Stimulated activated CD4-positive, alpha-beta T cell treated with anti-CD3 and anti-CD28 coated beads, Interleukin-12 subunit alpha, Interleukin-12 subunit beta, amount 100 ng/mL, for 24 hours (primary cell): ENCODE measurements at places on chromosomes 12 and 14.

DNA sequence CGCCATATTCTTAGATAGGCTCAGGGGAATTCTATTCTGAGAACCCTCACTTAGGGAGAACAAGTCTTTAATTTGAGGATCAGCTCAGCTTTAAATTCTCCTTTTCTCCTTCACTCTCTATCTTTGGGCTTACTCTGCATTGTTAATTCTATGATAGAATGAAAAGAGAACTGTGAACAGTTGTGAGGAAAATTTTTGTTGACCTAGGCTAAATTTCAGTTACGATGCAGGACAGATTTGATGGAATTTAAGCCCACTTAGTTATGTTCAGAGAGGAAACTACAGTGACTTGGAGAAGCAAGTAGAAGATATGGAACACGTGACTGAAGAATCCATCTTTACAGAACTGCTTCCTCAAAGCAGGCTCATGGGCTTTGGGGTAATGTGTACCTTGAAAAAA, 82.7 kb downstream of the TBC1D30 start:
- no peak for DNase-seq

GRCh38 chr14:63747846-63748245, 20.0 kb upstream of the SGPP1 start:
- no peak for DNase-seq

DNA sequence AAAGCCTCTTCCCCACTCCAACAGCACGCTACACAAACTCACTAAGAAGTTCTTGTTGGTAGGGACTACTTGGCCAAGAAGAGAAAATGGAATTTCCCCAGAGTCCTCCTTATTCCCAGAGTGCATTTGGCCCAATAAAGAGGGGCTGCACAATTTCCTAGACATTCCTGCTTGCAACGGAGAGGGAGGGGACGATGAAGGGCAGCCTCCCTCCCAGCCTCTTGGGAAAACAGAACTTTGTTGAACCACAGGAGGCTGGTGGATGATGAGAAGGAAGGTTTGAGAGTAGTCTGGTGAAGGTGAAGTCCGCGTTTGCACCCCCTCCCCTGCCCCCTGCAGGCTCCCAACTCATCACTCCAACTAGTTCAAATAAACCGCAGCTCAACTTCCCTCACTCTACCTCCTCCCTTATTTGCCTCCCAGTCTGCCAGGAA, 19.1 kb upstream of the TBX3 start:
- DNase-seq: no peak

- DNase-seq: no peak
Measured at GRCh38 chr12:98418357-98419075, 96.9 kb upstream of the TMPO start.

GRCh38 chr12:130878193-130879185, 6.6 kb downstream of the RAN start:
- no peak for DNase-seq

DNA sequence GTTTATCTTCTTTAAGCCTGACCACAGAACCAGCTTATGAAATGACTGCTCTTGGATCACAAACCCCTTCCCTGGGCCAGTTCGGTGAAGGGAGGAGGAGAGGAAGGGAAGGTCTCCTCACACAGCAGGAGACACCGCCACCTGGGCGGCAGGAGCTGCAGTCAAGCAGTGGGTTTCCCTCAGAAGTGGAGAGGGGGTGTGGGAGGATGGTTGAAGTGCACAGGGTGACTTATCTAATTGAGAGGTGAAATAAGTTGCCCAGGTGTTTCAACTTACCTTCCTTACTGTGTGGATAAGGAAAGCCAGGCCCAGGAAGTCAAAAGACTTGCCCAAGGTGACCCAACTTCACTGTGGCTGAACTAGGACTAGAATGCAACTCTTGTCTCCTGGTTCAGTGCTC, 106.8 kb downstream of the EGLN3 start:
- no peak for DNase-seq

GRCh38 chr12:101670007-101670671, 27.3 kb upstream of the CHPT1 start:
- DNase-seq: no peak

- no peak for DNase-seq
Measured at GRCh38 chr14:32078023-32078857, 1.1 kb downstream of the ARHGAP5 start.

DNA sequence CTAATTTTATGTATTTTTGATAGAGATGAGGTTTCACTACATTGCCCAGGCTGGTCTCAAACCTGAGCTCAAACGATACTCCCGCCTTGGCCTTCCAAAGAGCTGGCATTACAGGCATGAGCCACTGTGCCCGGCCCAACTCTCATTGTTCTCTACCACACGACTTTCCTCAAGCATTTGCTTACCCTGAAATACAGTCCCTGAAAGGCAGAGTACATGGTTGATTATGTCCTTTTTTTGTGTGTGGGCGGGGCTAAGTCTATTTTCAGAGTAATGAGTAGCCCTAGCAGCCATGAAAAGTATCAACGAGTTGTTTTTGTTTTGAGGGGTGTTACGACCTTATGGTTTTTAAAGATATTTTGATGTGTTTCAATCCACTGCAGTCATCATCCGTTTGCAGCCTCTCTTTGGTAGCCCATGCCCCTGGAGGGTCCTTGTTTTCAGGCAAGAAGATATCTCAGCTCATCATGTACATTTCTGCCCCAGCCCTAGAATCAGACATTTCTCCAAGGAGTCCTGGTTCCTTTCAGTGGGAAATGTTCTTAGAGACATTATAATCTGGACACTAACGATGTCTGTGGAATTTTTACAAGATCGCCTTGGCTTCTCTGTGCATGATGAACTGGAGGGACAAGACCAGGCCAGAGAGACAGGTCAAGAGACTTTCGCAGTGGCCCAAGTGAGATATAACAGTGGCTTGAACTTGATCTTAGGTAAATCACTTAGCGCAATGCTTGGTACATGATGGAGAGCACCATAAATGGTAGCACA, 8.7 kb downstream of the ACACB start:
- no peak for DNase-seq

DNA sequence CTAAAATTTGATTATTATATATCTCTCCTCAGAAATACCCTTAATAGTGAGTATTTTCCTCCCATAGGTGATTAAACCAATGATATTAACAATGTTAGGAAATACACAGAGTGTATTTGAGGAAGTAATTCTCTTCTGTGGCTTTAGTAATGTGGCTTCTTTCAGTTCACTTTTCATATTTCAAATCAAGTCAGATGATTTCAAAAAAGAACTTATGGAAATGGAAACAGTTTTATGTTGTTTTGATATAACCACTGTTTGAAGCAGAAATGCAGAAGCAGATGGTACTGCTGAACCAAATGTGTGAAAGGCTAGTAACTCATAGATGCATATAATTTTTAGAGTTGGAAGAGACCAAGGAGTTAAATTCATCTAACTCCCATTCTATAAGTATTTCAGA, 1.9 kb upstream of the GPR33 start:
- DNase-seq: no peak

- DNase-seq: no peak
Measured at GRCh38 chr12:5063149-5063548, 19.5 kb downstream of the KCNA5 start.
